Hindlimb muscle (tissue), 1 donor: ENCODE measurements at places on chromosomes 2 and 18.

GRCh38 chr2:112162341-112162740 lies 24.2 kb downstream of the FBLN7 start:
- no peak for DNase-seq

- DNase-seq: no peak
Measured at GRCh38 chr2:9830685-9831410, 12.4 kb upstream of the TAF1B start.

DNA sequence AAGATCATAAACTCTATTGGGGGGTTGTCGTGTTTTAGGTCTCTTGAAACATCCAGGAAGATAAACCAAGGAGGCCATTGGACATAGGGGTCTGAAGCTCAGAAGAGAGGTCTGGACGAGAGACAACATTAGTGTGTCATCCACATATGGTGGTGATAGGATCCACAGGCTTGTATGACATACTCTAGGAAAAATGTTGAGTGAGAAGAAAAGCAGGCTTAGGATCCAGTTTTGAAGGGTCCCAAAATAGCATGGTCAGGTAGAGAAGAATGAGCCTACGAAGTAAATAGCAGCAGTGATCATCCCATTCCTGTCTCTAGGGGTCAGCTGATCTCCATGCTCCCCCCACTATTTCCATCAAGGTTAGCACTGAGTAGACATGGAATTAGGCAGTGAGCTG lies 166.8 kb downstream of the ANKRD30B start:
- DNase-seq: no peak

DNA sequence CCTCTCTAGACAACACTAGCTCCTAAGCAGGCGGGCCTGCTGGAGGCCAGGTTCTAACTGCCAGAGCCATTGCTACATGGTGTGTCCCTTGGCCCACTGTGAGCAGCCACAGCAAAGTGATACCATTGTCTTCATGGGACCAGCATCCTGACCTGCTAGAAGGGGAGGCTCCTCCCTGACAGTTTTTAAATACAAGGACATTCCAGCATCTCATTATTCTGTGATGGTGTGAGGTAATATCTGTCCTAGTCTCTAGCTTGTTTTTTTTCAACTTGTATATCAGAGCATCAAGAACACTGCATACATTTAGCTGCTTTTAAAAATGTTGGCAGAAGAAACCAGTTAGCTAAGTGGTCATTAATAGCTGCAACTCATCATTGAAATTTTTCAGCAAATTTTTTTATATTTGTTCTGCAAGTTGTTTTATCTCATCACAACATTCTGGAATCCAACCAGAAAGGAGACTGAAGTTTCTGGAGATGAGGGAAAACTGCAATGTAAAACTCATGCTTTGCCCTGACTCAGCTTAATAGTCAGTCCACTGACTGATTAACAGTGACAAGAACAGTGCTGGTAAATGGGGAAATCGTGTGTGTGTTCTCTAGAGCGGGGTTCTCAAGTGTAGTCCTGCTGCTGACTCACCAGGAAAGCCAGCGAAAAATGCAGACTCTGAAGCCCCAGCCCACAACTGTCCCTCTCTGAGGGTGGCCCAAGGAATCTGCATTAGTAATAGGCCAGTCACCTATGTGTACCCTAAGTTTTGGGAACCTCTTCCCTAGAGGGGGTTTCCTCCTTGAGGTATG lies 17.8 kb downstream of the MAPRE3 start:
- DNase-seq: no peak

- DNase-seq: no peak
Measured at GRCh38 chr2:84808279-84808678, 72.6 kb downstream of the TRABD2A start.

DNA sequence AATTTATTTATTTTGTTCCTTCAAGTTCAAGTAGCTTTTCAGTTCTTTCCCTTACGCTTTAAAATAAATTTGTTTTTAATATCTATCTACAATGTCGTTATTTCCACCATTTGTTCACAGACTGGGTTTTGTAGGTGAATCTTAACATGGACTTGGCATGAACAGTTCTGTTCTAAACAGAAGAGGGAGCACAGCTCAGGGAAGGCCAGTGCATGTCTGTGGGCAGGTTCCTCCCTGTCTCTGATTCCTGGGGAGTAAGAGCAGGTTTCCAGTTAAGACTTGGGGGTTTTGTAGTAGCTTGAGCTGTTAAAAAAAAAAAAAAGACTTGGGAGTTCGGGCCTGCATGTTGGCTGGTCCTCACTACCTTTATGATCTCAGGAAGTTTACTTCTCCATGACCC lies 11.1 kb downstream of the TTL start:
- no peak for DNase-seq

- DNase-seq: no peak
Measured at GRCh38 chr2:69469375-69469774, 32.1 kb upstream of the NFU1 start.

GRCh38 chr2:205657579-205657978 lies 24.7 kb upstream of the NRP2 start:
- no peak for DNase-seq

DNA sequence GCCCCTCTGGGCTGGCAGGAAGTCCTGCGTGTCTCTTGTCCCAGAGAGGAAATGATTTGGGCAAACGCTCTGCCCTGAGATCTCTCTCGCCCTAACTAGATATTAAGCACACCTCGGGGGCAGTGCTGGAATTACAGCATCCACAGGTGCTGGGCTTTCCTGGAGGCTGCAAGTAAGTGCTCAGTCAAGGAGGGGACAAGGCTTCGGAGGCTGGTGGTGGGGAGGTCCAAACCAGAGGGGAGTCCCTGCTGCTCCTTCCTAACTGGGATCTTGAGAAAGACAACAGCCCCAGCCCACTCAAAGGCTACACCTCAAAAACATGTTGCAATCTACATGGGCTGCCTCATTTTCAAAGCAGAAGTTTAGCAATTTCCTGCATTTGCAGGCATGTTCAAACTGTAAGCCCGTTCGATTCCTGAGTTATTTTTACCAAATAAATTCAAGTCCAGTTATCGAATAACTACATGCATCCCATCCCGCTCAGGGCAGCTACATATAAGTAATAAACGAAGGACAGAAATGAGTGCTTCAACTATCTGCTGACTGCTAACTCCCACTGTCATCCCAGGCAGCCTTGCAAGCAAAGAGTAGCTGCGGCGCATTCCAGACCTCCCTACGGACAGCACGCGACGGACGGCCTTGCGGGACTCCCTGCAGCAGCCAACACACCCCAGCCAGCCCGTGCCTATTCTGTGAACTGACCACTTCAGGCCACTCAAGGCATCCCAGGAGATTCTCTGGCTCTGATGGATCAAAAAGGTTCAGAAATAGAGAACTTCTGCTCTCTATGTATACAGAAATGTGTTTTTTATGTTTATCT lies 27.5 kb downstream of the ZNF516 start:
- DNase-seq: no peak
